ENCODE measurements at places on chromosomes 4 and X. TPM values are rescaled to one million over a fixed set of nuclear protein-coding genes. Genes with fewer than 3 reads are reported as not detected.

The WNK3 gene
- 0.61 TPM for total RNA-seq

- DNase-seq = no peak
These were observed 458.1 kb upstream of the INTU start for GRCh38 chr4:127174616-127175015.

The PASD1 gene
- not detected for total RNA-seq

DNA sequence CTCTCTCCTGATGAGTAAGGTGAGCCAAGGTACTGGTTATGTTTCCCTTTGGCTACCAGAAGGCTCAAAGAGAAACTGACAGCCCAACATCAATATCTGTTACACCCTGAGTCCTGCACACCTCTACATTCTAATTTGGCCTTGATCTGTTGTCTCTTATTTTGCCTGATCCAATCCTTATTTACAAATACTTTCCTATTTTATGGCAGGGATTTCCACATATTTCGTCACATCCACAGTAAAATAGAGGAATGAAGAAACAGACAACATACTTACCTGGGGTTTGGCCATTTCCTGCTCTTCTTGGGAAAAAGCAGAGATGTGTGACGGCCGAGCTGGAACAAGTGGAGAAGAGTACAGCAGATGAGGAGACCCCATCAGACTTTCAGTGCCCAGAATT, 1.5 kb downstream of the ZNF182 start:
- no peak for DNase-seq

The SLC38A5 gene
- total RNA-seq = 9.6 TPM

All from esophagus squamous epithelium (tissue), 5 donors.